ENCODE measurements at places on chromosomes 6 and 20.

DNA sequence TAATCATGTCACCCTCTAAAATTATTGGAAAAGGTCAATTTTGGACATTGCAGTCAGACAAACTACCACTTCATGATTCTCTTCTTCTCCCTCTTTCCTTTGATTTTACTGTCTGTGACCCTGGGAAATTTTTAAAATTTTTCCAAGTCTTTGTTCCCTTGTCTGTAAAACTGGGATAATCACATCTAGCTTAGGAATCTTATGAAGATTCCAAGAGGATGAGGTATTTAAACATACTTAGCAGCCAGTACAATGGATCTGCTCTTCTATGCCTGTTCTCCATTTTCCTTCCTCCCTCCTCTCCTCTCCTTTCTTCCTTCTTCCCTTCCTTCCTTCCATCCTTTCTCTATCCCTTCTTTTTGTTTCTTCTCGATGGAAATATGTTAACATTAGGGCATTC lies 651.6 kb upstream of the MARCKS start:
- no peak for DNase-seq

DNA sequence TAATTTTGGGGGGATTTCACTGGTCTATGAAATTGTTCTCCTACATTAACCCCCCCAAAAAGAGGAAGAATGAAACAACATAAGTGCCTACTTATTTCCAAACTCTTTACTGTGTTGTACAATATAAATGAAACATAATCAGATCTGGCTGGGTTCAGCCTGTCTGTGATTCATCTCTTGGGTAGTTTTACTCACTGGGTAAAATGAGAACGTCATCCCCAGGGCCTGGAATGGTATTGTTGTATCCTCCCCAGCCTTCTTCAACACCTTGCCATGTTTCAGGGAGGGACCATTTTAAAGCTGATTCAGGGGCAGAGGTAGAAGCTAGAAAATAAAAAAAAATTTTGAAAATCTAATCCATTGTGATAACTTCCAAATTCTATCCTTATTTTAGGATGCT lies 256.7 kb downstream of the PKHD1 start:
- DNase-seq = no peak

GRCh38 chr20:54017846-54018245 lies 52.5 kb downstream of the BCAS1 start:
- DNase-seq = no peak

DNA sequence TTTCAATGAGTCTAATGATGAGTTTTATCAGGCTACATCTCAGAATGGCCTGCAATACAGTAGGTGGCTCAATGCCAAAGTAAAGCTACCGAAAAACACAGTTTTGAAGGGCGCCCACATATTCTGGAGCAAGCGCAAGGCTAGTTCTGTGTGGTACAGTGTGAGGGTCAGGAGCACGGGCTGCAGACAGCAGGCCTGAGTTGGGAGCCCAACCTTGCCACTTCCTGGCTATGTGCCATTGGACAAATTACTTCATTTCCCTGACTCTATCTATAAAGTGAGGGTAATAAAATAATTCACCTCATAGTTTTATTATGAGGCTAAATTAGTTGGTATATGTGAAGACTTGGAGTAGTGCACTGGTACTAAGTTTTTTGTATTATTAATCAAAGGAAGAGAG lies 150.7 kb downstream of the OPN5 start:
- DNase-seq = no peak

GRCh38 chr6:137162692-137163306 lies 10.6 kb downstream of the IL22RA2 start:
- no peak for DNase-seq

- no peak for DNase-seq
Observed at GRCh38 chr6:16802071-16802470, 40.8 kb upstream of the ATXN1 start.

- DNase-seq = no peak
Observed at GRCh38 chr6:44662461-44663121, 275.1 kb downstream of the CDC5L start.

DNA sequence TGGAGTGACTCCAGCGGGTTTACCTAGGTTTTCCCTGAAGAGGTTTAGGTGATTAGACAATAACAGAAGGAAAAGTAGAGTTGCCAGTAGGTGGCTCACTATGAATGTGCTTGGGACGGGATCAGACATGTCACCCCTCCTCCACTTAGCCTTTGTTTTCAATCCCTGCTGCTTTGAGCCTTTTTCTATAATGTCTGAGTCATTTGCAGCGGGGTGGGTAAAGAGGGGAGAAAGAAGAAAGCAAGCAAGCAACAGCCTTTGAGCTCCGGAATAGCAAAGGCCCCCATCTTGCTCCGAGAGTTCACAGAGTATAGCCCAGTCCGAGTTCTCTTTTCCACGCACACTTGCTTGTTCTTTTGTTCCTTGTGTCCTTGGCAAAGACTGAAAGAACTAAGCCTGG lies 129.1 kb downstream of the PACRG start:
- DNase-seq = peak; percentile 48

GRCh38 chr20:15379681-15380296 lies 1042.4 kb upstream of the FLRT3 start:
- no peak for DNase-seq

DNA sequence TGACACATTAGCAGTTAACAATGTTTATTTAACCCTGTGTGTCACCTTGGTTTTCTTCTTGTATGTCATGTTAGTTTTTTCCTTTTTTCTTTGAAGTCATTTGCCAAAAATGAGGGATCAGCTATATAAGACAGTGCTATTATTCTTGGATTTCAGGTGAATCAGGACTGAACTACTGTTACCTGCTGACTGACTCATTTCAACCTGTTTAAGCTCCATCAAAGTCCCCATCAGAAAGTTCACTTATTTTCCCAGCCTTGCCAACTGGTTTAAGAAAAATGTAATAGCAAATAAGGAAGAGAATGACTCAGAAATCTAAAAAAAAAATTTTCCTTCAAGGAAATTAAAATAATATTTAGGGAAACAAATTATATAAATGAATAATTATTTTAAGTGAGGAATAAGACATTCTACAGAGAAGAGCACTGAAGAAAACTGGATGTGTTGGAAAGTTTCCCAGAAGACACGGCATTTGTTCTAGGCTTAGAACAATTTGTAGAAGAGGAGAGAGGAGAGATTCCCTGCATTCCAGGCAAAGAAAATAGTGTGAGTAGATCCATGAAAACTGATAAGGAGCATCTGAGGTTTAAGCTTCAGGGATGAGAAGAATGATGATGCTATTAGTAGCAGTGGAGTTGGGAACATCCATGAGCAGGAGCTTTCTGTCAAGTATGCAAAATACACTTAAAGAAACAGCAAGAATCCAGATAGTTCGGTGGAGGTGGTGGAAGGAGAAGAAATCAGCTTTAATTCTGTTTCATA lies 84.9 kb upstream of the SIM1 start:
- DNase-seq = no peak

DNA sequence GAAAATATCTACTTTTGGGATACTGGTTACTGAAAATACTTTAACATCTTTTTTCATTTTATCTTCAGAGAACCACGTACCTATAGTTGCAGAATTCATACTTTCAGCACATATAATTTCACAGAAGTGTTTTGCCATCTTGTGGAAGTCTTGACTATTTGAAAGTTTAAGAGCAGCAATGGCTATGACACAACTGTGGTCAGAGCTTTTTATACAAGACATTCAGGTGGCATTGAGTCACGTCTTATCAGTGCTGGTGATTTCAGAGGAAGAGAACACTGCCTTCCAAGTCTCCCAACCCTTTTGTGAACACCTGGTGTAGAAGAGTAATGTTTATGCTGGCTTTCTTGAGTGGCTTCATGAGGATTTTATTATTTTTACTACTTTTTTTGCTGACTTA lies 171.6 kb downstream of the ARID1B start:
- DNase-seq = no peak

DNA sequence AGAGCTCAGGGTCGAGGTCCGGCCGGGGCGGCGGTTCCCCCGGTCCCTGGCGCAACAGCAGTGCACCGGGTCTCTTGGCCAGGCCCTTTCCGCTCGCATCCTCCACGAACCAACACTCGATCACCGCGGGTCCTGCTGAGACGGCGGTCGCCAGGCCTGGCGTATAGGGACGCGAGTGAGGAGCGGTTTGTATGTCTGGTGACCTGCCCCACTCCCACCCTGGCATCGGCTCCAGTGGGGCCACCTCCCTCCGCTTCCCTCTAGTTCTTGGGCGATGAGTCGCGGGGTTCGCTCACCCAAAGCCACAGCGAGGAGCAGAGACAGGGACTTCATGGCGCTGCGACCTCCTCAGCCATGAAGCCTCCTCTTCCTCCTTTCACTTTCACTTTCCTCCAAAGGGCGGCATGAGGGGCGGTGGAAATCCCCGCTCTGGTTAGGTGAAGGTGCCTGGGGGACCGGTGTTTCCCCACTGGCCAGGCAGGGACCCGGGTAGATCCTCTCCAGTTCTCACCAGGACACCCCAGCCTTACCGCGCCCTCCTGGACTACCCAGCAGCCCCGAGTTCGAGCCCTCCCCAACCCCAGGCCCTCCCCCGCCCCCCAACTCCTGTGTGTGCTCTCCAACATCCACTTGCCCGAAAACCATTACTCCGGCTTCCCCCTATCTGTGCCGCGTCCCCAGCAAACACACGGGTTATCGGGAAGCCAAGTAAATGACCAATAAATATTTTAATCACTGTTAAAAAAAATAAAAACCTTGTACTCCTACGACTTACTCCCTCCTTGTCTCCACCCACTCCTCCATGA lies at the start of gene TAPBP:
Gene TAPBP (minus strand): TSS at position 370 of the 806 bp plus-strand sequence. CDS start 37 bp downstream, at position 333.
- no peak for DNase-seq

Measured in NCI-H1694 (cell line).